ENCODE measurements at places on chromosomes 16 and 17. TPM values are rescaled to one million over a fixed set of nuclear protein-coding genes. Genes with fewer than 3 reads are reported as not detected.

GRCh38 chr17:66578781-66579489, 256.0 kb upstream of the CACNG5 start:
- DNase-seq = no peak

DNA sequence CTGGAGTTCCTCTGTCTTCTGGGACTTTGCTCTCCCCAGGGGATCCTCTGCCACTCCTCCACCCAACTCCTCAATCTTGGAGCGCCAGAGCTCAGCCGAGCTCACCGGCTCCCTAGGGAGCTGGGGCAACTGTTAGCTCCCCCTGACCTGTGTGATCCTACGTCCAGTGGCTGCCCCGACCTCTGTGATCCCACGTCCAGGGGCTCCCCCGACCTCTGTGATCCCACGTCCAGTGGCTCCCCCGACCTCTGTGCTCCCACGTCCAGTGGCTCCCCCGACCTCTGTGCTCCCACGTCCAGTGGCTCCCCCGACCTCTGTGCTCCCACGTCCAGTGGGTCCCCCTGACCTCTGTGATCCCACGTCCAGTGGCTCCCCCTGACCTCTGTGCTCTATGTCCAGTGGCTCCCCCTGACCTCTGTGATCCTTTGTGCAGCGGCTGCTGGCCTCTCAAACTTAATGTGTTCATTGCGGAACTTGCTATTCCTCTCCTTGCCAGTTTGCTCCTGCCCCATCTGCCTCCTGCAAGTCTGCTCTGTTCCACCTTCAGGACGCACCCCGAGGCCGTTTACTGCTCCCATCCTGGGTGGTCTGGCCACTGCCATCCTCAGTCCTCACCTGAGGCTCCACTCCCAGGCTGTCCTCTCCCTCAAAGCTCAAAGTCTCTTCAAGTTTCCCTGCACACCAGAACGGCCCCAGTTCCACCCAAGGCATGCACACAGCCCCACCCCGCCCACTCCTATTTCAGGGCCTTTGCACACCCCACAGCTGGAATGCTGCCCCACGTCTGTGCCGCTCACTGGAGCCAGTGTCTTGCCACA, 2.8 kb downstream of the VPS9D1 start:
- DNase-seq = no peak

DNA sequence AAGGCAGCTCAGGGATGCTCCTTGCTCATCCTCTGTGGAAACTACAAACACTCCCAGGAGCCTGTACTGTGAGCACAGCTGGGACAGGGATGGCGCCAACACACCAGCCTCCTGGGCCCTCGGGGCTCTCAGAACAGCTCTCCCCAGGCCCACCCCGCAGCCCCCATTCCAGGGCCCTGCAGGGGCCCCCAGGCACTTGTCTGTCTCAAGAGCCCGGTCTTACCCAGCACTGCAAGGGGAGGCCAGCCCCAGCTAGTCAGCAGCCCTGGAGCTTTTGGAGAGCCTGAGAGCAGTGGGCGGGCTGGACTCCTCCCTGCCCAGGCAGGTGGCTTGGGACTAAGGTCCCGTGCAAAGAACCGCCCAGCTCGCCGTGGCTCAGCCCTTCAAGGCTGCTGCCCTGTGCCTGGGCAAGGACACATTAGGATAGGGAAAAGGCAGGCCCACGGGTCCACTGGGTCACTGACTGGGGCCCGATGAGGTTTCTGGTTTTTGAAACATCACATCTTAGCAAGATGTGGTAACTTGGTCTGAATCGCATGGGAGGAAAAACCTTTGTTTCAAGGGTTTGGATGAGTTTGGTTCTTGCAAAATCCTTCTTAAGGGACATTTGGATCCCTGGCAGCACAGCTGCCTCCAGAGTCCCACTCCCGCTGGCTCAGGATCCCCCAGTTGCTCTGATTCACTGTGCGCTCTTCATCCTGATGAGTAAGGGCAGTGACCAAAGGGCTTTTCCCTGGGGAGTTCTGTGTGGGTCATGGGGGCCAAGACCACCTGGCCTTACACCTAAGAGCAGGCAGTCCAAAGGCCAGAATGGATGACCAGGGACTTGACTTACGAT, 2.8 kb downstream of the DNASE1L2 start:
- DNase-seq = no peak

The RNF157 gene
- 0.83 TPM for total RNA-seq
